NCI-H1930 (cell line): ENCODE measurements at places on chromosomes 6 and 20.
A peak's percentile ranks its signal among the peaks of the same experiment; 100 is the strongest.

DNA sequence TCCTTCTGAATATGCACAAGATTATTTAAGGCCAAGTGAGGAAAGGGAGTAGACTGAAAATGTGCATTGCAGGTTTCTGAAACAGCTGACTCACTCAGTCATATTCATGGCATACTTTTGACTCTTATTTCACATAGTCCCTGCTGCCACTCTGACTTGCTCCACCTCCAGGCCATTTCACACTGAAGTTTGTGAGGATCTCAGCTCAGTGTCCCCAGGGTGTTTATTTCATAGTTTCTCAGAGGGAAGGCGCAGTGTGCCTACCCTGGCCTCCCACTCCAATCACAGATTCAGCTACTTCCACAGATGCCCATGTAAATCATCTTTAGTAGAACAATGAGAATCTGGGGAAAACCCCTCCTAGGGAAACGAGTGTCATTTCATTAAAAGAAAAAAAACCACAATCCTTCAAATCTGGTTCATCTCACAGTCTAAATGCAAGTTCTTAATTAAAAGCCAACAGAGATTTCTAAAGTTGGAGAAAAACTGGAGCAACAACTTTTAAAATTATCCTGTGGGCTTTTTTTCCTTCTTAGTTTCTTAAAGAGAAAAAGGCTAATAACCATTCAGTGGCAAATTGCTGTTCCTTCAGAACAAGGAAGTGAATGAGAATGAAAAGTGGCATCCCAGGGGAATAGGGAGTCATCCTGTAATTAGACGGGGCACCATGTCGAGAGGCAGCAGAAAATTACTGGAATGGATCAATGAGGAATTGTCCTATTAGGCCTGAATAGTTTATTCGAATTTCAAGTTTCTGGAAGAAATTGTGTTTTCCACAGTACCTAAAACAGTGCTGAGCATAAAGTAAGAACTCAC, 133.6 kb downstream of the TFAP2B start:
- DNase-seq: peak; percentile 3

- DNase-seq: no peak
These were observed 1.7 kb downstream of the TRERF1 start for GRCh38 chr6:42449917-42450476.

DNA sequence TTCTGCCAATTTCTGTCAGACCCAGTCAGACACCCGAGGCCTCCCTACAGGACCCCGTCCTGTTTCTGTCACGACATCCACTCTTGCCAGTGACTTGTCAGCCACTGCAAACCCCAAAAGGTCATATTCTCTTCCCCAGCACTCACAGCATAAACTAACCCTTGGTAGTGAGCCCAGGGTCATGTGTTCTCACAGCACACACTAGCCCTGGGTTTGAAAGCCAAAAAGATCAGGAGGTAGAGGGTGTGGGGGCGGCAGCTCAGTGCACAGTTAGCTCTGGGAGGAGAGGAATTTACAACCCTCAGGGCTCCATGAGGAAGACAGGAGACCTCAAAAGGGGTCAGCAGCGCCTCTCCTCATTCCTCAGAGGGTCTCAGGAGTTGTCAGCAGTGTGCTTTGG, 9.9 kb upstream of the SNX9 start:
- no peak for DNase-seq

DNA sequence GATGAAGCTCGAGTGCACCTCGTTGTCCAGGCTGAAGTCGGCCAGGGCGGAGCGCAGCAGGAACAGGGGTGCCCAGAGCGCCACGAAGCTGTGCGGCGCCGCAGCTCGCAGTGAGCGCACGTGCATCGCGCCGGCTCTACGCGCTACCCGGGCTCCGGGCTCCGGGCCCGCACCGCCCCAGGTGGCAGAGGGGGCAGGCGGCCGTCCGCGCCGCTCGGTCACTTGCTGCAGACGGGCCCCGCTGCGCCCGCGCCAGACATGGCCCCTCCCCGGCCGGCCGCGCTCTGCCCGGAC, 497 bp downstream of the BMP7 start:
- DNase-seq: no peak
